ENCODE measurements at places on chromosomes 1 and 21.
A peak's percentile ranks its signal among the peaks of the same experiment; 100 is the strongest.

GRCh38 chr21:33510826-33511225 lies 19.3 kb upstream of the DNAJC28 start:
- DNase-seq, result peak; percentile 43

- DNase-seq, result no peak
These were observed 1.9 kb downstream of the PEAR1 start for GRCh38 chr1:156895455-156895812.

DNA sequence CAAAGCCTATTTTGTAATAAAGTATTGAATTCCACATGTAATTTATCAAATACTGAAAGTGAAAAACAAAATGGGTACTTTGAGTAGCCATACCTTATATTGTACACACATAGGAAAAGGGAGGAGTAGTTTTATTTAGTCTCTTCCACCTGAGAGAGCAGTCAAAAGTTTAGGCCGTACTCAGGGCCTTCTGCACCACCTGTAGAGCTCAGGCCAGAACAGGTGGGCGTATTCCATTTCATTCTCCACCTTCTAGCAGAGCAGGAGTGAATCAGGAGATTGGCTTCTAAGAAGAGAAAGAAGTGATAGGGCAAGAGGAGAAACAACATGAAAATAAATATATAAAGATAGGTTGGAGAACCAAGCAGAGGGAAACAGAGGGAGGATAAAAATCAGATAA lies 44.0 kb downstream of the TRAF5 start:
- DNase-seq, result no peak

- no peak for DNase-seq
These were observed 60.8 kb upstream of the RALGPS2 start for GRCh38 chr1:178664278-178664677.

DNA sequence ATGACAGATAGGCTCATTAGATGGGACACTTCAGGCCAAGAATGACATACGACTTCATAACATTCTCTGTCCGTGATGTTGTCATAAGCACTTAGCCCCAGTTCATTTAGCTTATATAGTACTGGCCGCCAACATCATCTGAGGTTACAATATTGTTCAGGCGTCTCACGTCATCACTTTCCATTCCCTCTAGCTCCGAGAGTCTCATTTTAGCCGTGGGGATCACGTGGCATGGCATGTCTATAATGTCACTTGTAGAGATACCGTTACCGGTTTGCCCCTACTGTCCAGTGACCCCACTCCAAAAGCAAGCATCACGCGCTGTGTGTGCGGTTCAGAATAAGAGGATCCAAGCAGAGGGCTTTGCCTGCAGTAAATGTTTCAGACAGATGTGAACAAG lies 34.6 kb upstream of the HEATR1 start:
- DNase-seq, result no peak

- no peak for DNase-seq
These were observed 164.5 kb upstream of the UBE2U start for GRCh38 chr1:64038965-64039364.

GRCh38 chr1:234619071-234619480 lies 9.1 kb upstream of the IRF2BP2 start:
- DNase-seq, result no peak

GRCh38 chr1:100799954-100800612 lies 80.5 kb downstream of the VCAM1 start:
- no peak for DNase-seq

GRCh38 chr1:219189021-219189824 lies 15.5 kb downstream of the LYPLAL1 start:
- DNase-seq, result no peak

- no peak for DNase-seq
These were observed 51.5 kb upstream of the VAMP3 start for GRCh38 chr1:7719468-7720094.

GRCh38 chr1:110068646-110069403 lies 1.6 kb downstream of the ALX3 start:
- no peak for DNase-seq
